ENCODE measurements at places on chromosomes 7 and 10.

DNA sequence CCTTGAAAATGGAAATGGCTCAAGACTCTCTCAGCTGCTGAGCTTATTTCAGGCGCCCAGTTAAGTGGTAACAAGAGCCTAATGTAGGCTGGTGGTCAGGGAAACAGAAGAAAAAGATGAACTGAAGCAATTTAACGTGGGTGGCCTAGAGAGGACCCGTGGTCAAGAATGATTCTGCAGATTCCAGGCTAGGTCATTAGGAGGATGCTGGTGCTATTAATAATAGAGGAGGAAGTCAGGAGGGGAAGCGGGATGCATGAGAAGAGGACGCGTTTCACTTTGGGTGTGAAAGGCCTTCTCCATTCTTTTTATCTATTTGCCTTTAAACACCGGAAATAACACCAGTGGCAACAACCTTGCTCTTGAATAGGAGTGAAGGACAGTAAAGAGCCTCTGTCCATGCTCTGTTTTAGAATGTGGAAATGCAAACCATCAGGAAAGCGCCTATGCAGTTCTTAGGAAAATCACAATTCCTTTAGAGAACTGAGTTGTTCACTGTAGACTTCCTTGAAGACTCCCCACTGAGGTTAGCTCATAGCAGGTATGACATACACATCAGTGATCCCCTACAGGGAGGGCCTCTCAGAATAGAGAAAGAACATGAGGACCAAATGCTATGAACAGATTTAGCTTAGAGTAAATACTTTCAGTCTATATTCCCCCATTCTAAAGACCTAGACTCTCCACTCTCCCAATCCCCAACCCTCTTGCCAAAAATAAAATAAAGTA, 8.6 kb downstream of the LIPA start:
- DNase-seq: no peak

- no peak for DNase-seq
Observed at GRCh38 chr10:110150981-110151380, 56.4 kb upstream of the MXI1 start.

DNA sequence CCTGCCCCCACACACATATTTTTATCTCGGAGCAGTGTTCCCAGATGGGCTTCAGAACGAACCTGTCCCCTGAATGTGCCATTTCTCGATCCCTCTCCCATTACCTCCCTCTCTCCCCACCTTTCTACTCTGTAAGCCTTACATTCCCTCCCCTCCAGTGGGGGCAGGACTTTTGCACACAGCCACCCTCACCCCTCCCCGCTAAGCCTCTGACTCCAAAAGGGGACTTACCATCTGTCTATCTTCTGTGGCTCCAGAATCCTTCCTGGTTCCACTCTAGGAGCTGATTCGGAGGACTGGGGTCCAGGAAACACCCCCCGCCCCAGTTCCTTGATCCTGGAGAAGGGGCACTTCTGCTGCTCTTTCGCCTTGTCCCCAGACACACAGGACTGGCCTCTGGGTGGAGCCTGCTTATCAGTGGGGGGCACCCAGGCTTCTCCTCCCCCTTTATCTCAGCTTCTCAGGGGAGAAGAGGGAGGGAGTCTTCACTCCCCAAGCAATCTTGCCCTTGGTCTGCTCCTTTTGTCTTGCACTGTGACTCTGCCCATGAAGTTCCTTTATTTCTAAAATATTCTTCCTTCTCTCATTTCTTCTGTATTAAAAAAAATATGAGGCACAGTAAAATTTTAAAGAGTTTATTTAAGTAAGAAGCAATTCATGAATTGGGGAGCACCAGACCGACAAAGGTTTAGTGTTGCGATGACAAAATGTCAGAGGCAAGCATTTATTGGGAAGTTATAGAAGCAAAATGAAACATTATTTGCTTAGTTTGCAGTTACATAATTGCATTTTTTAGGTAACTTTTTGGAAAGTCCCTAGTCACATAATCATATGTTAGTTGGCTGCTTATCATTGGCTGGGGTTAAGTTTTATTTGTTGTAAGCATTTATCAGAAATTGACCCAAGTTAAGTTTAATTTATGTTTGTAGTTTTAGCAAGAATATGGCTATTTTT, at the start of gene KEL:
Gene KEL, minus strand, starts transcription at position 391 of the 954 bp plus-strand sequence. Its CDS starts 157 bp downstream, at position 234.
- DNase-seq: no peak

DNA sequence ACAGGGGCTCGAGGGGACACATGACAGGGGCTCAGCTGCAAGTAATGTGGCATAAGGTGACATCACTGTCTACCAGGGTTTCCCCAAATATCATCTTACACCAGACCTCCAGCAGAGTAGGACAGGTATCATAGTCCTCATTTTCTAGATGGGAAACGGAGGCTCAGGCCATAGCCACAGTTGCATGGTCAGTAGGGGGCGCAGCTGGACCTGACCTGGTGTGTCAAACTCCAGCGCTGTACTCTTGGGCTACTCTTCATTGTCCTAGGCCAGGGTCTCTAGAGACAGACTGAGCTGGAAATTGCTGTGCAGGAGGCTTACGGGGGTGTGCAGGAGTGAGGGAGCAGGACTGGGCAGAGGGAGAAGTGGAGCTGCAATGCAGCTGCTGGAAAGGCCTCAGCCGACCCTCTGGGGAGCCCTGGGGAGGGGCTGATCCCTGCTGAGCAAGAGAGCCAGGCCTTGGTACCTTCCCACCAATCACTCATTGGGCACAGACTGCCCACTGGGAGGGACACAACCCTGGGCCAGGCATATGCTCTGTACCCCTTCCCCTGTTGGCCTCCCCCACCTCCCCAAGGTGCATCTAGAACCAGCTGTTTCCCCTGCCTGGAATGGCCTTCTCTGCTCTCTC, 89.9 kb downstream of the CDH23 start:
- DNase-seq: peak; percentile 53

DNA sequence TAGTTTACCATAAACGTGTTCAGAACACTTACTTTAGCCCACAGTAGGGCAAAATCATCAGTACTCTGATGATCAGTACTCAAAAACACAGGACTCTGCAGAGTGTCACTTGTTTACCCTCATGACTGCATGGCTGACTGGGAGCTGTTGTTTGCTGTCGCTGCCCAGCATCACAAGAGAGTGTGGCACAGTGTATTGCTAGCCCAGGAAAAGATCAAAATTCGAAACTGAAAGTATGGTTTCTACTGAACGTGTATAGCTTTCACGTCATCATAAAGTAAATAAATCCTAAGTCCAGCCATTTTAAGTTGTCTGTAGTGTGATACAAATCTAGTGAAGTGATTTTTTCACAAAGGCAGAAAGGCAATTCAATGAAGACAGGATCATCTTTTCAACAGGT, 184.6 kb downstream of the RAMP3 start:
- DNase-seq: no peak

GRCh38 chr7:99027241-99027640, 116.7 kb downstream of the SMURF1 start:
- DNase-seq: no peak

DNA sequence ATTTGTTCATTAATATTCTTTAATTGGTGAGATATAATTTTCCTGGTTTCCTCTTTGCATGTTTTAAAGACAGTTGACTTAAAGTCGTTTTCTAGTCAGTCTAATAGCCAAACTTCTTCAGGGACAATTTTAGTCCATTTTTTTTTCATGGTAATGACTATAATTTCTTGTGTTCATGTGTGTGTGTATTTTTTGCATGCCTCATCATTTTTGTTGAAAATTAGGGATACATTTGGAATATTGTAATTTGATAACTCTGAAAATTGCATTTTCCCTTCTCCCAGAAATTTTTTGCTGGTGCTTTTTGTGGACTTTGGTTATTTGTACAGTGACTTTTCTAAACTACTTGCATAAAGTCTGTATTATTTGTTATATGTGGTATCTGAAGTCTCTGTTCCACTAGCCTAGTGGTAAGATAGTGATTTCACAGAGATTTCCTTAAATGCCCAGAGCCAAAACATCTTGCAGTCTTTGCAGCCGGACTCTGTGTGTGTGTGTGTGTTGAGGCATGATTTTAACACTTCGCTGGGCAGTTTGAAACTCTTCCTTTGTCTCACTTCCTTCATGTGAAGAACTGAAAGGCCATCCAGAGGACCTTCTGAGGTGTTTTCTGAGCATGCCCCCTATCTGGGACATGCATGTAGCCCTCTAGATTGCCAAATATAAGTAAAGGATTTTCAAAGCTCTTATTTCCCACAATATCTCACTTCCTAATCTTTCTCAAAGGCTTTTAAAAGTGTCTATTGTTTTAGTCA, 40.9 kb upstream of the ZNF365 start:
- no peak for DNase-seq

DNA sequence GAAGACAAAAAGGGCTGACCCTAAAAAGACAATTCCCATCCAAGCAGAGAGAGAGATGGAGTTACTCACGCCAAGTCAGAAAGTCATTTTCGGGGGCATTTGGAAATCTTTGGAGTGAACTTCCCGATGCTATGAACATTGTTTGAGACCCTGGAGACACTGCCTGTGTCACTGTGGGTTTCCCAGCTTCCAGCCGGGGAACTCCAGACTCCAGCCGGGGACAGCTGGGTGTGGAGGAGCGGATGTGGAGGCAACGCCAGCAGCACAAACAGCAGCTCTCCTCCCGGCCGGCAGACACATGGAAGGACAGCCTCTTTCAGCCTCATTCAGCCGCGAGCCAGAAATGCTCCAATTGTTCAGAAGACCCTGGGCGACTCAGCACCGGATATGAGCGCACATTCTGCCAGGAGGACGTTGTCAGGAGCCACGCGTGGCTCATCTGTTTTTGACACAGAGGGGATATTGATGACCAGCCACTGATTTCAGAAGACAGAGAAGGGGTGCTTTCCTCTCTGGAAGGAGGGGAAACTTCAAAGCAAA, 97.6 kb downstream of the PRPF18 start:
- no peak for DNase-seq

DNA sequence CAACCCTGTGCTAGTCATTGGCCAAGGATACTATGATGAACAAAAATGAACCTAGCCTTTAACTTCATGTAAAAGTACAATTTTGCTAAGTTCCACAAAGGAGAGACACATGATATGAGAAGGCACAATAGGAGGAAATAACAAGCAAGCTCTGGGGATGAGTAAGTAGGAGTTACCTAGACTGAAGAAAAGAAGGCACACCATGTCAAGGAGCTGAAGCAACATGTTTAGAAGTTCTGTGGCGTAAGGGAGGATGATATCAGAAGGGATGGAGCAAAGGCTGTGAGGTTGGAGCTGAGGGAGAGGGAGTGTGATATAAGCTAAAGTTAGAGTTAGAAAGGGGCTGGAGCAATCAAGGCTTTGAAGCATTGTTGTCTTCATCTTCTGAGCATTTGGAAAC, 25.6 kb downstream of the KIFBP start:
- DNase-seq: no peak
